Forelimb muscle (tissue), 1 donor: ENCODE measurements at places on chromosomes 12 and 14. TPM values are rescaled to one million over a fixed set of nuclear protein-coding genes. Genes with fewer than 3 reads are reported as not detected.

- no peak for DNase-seq
These were observed 29.7 kb downstream of the CHGA start for GRCh38 chr14:92952481-92953298.

- DNase-seq, result no peak
These were observed 18.2 kb downstream of the CINP start for GRCh38 chr14:102344485-102344884.

- no peak for DNase-seq
These were observed 23.5 kb upstream of the FRMD6 start for GRCh38 chr14:51628238-51628637.

- DNase-seq, result no peak
These were observed 350.3 kb downstream of the GXYLT1 start for GRCh38 chr12:41794336-41794735.

DNA sequence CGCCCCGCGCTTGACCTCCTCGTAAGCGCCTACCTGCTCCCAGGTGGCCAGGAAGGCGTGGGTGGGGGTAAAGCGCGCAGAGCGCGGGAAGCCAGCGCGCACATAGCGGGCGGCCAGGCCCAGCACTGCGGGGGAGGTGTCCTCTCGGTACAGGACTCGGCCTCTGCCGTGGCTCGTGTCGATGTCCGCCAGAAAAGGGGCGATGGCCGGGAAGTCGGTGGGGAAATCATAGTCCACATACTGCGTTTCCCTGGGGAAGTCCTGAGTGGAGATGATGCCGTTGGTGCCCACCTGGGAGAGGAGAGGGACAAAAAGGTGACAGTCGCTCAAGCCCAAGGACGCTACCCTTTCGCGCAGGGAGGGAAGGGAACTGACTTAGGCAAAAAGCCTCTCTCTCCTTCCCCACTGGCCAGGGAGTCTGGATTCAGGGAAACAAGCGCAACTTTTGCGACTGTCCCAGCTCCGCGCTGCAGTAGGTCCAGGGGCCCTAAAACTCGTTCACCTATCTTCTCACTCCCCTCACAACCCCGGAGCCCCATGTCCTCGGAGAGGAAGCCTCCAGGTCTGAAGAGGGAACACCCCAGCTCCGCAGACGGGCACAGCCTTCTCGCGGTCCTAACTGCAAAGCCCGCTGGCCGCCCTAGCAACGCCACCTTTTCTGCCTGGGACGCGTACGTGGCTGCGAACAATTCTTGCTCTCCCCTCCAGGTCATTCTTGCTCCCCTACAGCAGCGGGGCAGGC lies 815 bp downstream of the NID2 start:
- DNase-seq, result no peak

GRCh38 chr12:67758521-67758920 lies 110.0 kb downstream of the DYRK2 start:
- DNase-seq, result no peak

The RERG gene
- 4.7 TPM for polyA plus RNA-seq

The CHURC1 gene
- polyA plus RNA-seq, result 38.5 TPM

The NRXN3 gene
- polyA plus RNA-seq, result 0.58 TPM

The PPP1R1A gene
- 72.4 TPM for polyA plus RNA-seq

The SLC10A1 gene
- polyA plus RNA-seq, result not detected

The TAS2R31 gene
- polyA plus RNA-seq, result 0.73 TPM

The CLEC7A gene
- 1.5 TPM for polyA plus RNA-seq

The SLC5A8 gene
- polyA plus RNA-seq, result 0.04 TPM
